ENCODE measurements at places on chromosomes 7 and 10. TPM values are rescaled to one million over a fixed set of nuclear protein-coding genes. Genes with fewer than 3 reads are reported as not detected.

The SPAG6 gene
- total RNA-seq = 0.07 TPM

DNA sequence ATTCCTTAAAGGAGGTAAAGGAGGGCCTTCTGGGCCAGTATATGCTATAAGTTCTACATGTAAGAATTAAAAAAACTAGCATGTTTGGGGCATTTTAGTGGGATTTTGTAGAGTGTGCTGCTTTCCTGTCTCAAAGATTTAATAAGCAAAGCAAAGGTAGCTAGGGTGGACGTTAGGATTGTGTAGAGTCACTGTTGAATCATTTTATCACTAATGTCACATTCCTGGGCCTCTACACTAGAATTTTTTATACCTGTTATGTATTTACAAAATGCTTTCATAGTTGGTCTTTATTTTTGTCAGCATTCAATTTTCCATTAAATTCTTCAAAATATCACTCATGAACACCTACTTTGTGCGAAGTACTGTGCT, 139.4 kb upstream of the PHYHIPL start:
- DNase-seq = no peak

The USP6NL gene
- total RNA-seq = 18.8 TPM

DNA sequence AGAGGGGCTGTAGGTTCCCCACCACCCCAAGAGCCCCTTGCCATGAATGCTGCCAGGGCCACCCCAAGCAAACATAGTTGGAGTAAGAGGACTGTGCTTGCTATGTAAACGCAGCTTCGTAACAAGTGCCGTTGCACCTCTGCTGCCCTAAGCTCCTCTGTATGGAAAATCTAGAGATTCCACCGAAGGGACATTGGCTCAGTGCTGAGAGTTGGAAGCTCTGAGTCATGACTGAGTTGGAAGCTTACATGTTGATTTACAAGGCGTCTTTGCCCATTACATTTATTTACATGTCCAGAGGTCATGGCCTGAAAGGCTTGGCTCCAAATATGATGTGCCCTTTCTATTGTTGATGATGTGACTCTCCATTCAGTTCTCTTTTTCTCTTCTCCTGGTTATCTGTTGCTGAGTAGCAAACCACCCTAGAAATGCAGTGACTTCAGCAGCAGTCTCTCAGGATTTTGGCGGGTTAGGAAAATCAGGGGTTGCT, 233.1 kb upstream of the TCF7L2 start:
- no peak for DNase-seq

GRCh38 chr7:7264306-7265040, 82.1 kb downstream of the C1GALT1 start:
- DNase-seq = no peak

The PRLHR gene
- total RNA-seq = not detected

The ZNF365 gene
- total RNA-seq = 2.0 TPM

- peak; percentile 20 for DNase-seq
Measured at GRCh38 chr10:90288391-90288933, 569.4 kb downstream of the HTR7 start.

GRCh38 chr7:26657686-26658388, 206.6 kb downstream of the SKAP2 start:
- DNase-seq = no peak

DNA sequence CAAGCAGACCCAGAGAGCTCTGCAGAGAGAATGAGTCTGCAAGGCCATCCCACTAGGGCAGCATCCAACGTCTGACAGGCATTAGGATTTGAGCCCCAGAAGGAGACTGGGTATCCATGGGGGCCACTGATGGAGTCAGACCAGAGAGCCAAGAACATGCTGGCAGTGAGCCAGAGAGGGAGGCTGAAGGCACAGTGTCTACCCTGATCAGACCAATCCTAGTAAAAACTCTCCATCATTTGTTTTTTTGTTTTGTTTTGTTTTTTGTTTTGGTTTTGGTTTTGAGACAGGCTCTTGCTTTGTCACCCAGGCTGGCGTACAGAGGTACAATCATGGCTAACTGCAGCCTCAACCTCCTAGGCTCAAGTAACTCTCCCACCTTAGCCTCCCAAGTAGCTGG, 133.1 kb upstream of the LYZL2 start:
- DNase-seq = no peak

DNA sequence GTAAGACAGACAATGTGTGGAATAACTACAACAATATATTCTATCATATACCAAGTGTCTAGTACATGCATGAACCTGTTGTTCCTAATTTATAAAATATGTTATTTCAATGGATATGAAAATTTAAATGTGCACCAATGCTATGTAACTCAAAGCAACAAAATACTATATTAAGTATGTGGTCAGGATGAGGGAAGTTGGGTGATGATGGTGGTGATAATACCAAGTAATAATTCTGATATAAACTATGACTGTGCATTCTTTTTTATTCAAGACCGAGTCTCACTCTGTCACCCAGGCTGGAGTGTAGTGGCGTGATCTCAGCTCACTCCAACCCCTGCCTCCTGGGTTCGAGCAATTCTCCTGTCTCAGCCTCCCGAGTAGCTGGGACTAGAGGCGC, 2.1 kb upstream of the FRA10AC1 start:
- DNase-seq = no peak

The IDI2 gene
- not detected for total RNA-seq

DNA sequence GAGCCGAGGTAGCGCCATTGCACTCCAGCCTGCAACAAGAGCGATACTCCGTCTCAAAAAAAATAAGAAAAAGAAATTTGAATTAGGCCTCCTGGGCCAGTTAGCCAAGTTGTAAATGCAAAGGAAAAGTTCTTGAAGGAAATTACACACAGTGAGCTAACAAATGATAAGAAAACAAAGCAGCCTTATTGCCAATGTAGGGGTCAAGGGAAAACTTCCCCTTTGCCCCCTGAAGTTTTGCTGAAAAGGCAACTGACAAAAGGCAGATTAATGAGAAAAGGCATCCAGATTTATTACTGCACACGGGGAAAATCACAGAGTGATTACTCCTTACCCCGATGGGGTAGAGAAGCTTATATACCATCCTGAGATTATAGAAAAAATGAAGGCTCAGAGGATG, 70.3 kb downstream of the PAPSS2 start:
- DNase-seq = no peak

The ENKUR gene
- not detected for total RNA-seq

GRCh38 chr7:74544706-74545469, 91.2 kb downstream of the GTF2IRD1 start:
- no peak for DNase-seq

GRCh38 chr10:101464599-101464998, 110.6 kb downstream of the BTRC start:
- no peak for DNase-seq

DNA sequence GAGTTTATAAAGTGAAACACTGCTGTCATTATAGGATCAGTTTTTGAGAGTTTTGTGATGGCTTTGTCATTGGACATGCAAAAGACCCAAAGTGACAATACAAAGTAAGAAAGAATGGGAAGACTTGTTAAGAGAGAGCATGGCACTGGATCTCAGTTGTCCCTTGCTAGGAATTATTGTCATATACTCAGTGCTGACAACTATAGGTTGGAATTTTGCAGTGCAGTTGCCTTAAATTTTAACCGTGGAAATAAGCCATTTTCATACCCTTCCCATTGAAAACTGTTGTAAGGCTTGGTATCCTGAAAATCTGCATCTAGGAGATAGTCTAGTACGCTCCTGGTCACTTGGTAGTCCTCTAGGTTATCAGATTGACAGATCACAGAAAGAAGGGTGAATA, 1156.7 kb downstream of the GATA3 start:
- DNase-seq = no peak

- no peak for DNase-seq
Measured at GRCh38 chr10:11861341-11861740, 38.2 kb downstream of the PROSER2 start.

- no peak for DNase-seq
Measured at GRCh38 chr10:78301481-78301880, 267.8 kb downstream of the RPS24 start.

DNA sequence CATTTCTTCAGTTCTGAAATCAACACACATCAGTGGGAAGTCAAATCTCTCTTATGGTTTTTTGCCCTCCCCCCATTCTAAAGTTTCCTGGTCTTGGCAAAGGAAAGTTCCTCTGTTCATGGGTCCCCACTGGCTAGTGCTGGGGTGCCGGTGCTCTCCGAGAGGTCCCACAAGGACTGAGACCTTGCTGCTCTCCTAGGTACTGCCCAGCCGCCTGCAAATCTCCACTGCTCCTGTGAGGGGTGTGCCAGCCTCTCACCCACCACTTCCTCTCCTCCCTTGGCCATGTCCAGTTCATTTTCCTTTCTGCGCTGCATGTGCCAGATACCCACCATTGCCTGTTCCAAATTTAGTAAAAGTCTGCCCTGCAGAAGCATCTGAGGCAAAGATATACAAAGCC, 17.2 kb upstream of the INHBA start:
- DNase-seq = no peak

- peak; percentile 72 for DNase-seq
Measured at GRCh38 chr10:33509231-33509831, 174.9 kb upstream of the NRP1 start.
